ENCODE measurements at places on chromosomes 4 and X.

GRCh38 chr4:8343262-8343966 is 73.9 kb downstream of the HTRA3 start:
- DNase-seq: no peak

- DNase-seq: no peak
Measured at GRCh38 chrX:14013054-14013453, 16.6 kb downstream of the GEMIN8 start.

DNA sequence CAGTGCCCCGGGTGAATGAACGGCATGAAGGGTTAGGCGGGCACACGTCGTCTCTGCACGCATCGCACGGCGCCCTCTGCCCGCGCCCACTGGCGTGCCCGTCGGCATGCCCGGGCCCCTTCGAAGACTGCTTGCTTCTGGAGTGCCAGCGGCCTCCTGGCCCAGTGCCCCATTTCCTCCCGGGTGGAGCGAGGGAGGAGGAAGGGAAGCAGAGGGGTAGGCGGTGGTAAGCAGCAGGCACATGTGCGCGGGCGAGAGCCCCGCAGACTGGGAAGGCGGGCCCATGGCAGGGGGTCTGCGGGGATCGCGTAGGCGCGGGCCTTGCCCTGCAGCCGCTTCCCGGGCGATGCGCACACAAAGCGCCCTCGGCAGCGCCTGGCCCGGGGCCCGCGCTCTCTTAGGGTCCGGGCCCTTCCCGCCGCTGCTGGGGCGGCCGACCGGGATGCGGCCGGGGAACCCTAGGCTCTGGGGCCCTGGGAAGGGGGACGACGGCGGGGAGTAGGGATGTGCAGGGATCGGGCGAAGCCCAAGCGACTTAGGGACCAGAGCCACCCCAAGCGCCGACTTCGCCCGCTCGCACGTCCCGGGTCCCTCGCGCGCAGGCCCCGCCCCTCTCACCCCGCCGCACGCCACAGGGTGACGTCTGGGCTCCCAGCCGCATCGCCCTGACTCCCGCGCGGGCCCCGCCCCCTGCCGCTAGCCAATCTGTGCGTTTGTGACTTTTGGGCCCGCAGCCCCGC is 866 bp upstream of the EMD start:
- no peak for DNase-seq

DNA sequence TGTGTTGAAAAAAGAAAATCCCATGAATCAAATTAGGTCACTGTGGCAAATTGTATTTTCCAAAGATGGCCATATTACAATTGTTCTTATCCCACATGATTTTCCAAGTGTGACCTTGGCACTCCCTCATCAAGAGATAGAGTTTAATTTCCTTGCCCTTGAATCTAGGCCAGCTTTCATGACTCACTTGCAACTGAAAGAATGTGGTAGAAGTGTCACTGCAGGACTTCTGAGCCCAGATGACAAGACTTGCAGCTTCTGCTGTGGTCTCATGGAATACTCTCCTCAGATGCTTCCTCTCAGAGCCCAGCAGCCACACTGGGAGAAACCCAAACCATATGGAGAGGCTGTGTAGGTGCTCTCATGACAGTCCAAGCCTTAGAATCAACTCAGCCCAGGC is 139.0 kb downstream of the ADAMTS3 start:
- DNase-seq: no peak

DNA sequence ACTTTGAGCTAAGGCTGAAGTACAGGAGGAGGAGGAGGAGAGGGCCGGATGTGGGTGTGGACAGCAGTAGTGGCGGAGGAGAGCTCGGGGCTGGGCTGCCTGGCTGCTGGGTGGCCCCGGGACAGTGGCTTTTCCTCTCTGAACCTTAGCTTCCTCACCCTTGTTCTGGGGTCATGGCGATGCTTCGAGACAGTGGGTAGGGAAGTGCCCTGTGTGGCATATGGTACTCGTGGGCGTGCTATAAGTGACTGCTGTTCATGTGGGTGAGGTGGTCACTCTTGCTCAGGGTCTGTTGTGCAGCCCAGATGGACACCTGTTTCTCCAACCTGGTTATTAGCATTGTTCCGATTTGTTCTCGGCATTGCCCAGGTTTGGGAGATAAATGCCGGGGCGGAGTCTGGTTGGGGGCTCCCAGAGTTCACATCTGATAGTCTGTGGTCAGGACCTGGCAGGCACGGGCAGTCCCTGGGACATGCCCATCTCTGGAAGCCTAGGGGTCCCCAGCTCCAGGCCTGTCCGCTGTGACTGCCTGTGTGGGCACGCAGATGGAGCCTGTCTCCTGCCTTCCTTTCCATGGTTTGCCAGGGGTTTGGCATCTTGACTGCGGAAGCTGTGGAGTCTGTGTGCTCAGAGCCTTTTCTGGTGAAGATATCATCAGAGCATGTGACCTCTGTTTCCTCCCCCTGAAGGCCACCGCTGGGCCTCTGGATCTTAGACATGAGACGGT is 4.9 kb upstream of the CPZ start:
- no peak for DNase-seq

DNA sequence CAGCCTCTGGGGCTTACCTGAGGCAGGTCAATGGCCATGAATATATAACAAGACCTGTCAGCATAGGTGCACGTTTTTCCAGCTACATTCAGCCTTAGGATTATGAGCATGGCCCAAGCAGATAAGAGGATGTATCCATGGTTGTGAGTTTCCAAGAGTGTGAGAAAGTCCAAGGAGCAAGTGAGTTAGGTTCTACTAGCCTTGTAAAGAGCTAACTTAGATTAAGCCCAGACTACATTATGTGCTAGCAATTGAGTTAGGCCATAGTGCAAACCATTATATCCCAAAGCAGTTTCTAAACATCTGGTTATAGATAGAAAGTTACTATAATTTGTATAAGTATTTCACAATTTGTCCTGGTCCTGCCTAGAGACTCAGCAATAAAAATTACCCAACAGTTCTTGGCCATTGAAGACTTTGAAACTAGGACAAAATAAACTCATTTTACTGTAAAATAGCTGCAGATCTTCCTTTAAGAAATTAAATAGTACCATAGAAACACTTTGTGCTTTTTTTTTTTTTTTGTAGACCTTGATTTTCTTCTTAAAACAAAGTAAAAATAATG is 312.0 kb downstream of the CAMK2D start:
- DNase-seq: no peak
